Activated CD4-positive, CD25-positive, alpha-beta regulatory T cell treated with anti-CD3 and anti-CD28 coated beads, Interleukin-2, amount 50 U/mL, for 24 hours (primary cell): ENCODE measurements at places on chromosomes 3 and 15.

GRCh38 chr3:9153904-9154619 is 95.4 kb downstream of the SRGAP3 start:
- no peak for ATAC-seq

DNA sequence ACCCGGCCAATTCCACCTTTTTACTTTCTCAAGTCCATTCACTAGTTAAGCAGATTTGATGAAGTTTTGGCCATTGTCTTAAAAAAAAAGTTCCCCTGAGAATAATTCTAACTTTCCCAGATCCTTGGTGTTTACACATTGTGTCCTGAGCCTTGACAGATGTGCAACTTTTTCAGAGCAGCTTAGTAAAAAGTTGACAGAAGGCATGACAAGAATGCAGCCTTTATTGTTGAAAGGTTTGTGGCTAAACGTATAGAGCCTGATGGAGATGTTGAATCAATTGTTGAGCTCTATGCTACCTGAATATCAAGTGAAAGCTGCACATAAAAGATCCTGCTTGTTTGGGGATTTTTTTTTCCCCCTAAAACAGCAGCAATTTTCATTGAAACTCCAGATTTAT is 75.3 kb upstream of the CMTM7 start:
- ATAC-seq = no peak

- no peak for ATAC-seq
Measured at GRCh38 chr3:114005481-114005880, 50.8 kb downstream of the CCDC191 start.

GRCh38 chr3:127532561-127533203 is 57.9 kb downstream of the TPRA1 start:
- no peak for ATAC-seq

- ATAC-seq = no peak
Measured at GRCh38 chr3:136690599-136690998, 61.6 kb downstream of the STAG1 start.

DNA sequence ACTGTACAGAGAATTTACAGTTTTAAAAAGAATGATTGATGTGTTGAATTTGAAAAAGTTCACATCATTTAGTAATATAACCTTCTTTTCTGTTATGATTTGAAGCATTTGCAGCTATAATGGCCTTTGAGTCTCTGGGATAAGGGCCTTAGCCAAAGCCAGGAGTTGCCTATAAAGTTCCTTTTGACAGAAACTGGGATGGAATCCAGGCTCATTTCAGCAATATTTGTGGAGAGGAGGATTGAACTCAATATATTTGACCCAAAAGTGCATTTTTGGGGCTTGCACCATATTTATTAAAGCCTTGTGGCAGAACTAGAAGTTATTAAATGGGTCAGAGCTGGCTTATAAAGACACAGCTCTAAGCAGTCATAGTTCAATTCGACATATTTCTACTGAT is 348.7 kb upstream of the EPHA3 start:
- no peak for ATAC-seq

- no peak for ATAC-seq
Measured at GRCh38 chr3:60703956-60704736, 547.1 kb downstream of the FHIT start.

- no peak for ATAC-seq
Measured at GRCh38 chr15:40550341-40551037, 14.4 kb downstream of the CCDC32 start.

DNA sequence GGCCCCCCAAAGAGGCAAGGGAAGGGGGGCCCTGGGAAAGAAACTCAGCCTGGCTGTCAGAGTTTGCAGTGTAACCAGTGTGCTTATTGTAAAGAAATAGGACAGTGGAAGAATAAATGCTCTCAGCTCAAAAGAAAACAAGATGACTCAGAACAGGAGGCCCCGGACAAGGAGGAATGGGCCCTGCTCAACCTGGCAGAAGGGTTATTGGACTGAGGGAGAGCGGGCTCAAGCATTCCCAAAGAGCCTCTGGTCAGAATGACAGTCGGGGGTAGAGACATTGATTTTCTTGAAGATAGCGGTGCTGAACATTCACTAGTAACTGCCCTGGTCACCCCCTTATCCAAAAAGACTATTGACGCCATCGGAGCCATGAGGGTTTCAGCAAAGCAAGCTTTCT is 100.4 kb upstream of the OSBPL11 start:
- ATAC-seq = no peak

- ATAC-seq = no peak
Measured at GRCh38 chr15:32877252-32878019, 159.6 kb downstream of the GREM1 start.

DNA sequence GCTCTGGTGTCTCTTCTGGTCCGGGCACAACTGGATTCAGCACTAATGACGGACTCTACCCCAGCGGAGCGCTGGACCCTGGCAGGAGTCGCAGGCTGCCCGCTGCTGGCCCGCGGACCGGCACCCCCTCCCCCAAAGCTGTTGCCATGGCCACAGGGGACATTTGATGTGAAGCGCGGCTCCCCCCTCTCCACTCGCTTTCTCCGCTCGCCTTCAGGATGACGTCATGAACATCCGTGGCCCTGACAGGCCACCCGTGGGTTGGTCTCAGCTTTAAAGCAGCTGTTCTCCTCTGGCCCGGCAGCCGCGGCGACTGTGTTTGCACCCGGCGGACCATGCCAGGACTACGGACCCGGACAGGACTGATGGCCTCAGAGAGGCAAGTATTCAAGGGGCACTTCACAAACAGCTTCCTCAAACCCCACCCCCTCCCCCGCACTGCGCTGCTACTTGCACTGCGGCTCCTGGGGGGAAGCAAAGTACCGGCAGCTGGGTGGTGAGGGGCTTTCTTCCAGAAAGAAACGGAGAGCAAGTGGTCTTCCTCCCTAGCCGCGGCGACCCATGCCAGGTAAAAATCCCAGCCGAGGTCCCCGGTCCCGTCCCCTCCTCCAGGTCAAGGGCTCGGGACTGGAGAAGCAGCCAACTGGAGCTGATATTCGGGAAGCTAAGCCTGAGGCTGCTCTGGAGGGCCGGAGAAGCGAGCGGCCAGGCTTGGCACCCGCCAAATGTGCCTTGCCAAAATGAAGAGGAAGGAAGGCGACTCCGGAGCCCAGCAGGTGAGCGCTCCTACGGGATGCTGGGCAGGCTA is 16.6 kb upstream of the AEN start:
- ATAC-seq = no peak

GRCh38 chr3:33057320-33058298 is 39.3 kb downstream of the GLB1 start:
- no peak for ATAC-seq

DNA sequence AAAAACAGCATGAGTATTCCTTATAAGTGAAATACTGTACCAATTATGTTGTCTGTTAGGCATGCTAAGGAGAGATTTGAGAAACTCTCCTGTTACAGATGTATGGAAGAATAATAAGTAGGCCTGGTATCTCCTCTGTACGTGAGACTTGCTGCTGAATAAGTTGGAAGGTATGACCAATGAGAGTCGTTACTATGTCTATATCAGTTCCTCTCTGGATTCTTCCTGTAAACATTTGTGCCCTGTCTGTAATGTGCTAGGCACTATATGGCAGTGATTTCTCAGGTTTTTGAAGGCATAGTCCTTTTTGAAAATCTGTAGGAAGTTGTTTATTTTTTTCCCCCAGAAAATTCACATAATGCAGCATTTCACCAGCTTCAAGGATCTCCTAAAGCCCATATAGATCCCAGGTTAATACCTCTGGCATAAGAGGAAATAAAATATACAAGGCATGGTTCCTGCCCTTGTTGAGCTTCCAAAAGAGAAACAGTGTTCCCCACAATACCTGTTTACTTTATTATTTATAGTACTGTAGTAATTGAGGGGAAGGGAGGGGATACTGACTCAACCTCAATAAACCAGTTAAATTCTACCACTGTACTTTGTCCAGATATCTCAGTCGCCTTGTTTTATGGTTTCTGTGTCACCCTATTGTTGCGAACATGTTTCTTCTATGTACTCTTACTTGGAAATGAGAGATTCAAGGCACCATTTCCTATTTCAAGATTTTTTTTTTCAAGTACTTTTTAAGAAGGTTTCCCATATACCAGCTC is 28.6 kb downstream of the MAP2K5 start:
- ATAC-seq = no peak

- ATAC-seq = no peak
Measured at GRCh38 chr15:43913941-43914340, 87.1 kb downstream of the WDR76 start.

GRCh38 chr15:37984368-37984767 is 49.9 kb downstream of the TMCO5A start:
- ATAC-seq = no peak

DNA sequence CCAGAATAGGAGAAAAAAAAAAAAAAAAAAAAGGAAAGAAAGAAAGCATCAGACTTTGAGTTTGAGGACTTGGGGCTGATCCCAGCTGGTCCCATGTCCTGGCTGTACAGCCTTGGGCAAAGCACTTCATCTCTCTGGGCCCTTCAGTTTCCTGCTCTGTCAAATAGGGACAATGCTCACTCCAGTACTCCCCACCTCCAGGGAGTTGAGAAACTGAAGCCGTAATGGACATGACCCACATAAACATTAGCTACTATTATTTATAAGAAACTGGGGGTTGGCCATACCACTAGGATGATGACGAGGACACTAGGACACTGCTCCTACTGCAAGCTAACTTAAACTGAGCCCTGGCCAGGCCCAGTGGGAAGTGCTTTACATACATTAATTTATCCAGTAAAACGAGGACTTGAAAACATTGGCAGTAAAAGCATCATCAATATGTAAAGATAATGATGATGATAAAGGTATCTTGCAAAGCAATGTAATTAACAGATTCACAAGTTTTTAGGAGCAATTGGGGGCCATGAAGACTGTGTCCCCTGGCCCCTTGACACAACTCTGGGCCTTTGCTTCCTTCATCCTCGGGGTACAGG is 22.9 kb upstream of the SMAD6 start:
- no peak for ATAC-seq

GRCh38 chr3:36697229-36698001 is 66.9 kb downstream of the DCLK3 start:
- ATAC-seq = no peak

- ATAC-seq = no peak
Measured at GRCh38 chr3:144308396-144308795, 336.8 kb downstream of the DIPK2A start.

DNA sequence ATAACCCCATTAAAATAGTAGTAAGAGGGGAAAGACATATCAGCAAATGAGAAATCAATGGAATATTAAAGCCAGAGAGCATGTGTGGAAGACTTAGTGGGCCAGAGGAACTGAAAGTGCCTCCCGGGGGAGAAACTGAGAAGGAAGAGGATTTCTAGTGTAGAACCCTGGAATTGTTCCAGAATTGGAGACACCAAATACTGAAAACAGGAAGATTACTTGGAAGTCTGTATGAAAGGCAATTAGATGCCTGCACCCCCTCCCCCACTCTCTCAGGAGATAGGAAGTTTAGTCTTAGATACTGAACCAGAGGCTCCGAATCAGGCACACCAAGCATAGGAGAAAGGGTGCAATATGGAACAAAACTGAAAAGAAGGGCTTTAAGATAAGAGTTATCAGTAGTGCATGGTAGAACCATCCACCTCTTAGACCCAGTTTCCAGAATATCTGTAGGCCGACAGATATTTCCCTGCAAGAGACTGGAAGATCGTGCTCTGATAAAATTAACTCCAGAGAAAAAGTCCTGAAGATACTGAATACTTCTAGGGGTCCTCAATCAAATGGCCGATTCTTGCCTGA is 32.4 kb downstream of the KLHL18 start:
- no peak for ATAC-seq

DNA sequence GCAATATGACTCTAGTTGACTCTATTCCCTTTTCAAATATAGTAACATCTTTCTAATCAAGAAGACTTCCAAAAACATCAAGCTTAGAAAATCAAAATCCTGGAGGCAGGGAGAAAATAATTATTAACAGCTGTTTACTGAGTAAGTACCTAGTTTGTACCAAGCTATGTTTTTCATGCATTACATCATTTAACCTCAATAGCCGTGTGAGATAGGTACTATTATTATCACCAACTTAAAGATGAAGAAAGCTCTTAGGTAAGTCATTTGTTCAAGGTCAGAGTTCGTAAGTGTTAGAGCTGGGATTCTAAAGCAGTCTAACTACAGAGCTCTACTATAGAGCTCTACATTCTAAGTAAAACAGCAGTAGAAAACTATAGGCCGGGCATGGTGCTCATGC is 41.6 kb downstream of the GSK3B start:
- ATAC-seq = no peak

DNA sequence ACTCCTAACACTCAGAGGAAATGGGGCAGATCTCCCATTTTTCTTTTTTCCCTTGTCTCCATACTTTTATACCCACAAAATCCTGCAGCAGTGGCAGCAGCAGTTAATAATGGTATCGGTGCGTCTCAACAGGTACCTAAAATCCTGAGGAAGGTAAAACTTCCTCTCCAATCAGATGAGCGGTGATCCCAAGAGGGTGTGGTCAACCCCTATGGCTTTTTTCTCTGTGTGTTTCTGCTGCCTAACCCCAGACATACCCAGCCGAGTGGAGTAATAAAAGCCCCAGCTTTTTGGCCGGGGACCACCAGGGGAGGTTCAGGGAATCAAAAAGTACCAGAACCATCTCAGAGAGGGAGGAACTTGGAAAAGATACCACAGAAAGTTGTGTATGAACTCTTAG is 9.1 kb downstream of the GK5 start:
- ATAC-seq = no peak

DNA sequence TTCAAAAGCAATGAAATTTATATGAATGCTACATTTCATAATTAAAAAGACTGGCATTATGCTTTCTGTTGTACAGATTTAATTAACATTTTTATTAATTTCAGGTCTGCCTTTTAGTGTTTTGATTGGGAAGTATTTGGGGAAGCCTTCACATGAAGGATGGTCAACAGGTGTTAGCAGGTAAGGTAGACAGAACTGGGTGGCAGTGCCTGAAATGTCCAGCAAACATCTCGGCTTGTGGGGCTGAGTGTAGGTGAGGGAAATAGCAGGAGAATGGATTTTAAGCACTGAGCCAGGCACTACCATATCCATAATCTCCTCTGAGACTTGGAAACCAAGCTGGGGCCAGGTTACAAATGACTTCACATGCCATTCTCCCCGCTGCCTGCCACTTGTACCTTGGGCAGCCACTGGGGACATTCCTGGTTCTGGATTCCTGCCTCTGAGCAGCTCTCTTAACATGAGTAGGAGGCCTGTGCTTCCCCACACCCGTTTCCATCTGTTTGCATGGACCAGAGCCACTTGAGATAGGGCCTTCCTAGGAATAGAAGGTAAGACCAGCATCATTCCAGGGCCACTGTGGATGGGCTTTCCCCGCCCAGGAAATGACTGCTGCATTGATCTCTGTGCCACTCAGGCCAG is 125.9 kb upstream of the HES1 start:
- no peak for ATAC-seq

- ATAC-seq = no peak
Measured at GRCh38 chr15:28111543-28111942, 12.4 kb upstream of the OCA2 start.

- ATAC-seq = no peak
Measured at GRCh38 chr15:29074045-29074444, 188.3 kb downstream of the APBA2 start.
